ENCODE measurements at places on chromosomes 16 and 17. TPM values are rescaled to one million over a fixed set of nuclear protein-coding genes. Genes with fewer than 3 reads are reported as not detected.
A peak's percentile ranks its signal among the peaks of the same experiment; 100 is the strongest.

- no peak for DNase-seq
Observed at GRCh38 chr17:5000237-5000639, 2.5 kb downstream of the KIF1C start.

DNA sequence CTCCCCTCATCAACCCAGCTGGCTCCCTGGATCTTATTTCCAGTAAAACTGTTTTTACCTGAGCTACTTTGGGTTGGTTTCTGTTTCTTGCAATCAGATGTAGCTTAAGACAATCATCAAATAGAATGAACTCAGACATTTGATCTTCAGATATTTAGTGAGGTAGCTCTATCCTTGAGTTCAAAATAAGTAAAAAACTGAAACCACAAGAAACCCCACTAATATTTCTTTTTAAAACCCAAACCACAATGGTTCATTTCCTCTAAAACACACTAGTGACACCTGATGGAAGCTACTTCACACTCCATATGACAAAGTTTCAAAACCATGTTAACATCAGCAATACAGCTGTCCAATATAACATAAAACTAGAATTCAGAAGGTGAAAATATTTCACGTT lies 37.8 kb downstream of the CACNG1 start:
- no peak for DNase-seq

- no peak for DNase-seq
Observed at GRCh38 chr17:1229349-1229899, 40.8 kb upstream of the BHLHA9 start.

- DNase-seq: no peak
Observed at GRCh38 chr17:81239714-81240555, 817 bp downstream of the NDUFAF8 start.

DNA sequence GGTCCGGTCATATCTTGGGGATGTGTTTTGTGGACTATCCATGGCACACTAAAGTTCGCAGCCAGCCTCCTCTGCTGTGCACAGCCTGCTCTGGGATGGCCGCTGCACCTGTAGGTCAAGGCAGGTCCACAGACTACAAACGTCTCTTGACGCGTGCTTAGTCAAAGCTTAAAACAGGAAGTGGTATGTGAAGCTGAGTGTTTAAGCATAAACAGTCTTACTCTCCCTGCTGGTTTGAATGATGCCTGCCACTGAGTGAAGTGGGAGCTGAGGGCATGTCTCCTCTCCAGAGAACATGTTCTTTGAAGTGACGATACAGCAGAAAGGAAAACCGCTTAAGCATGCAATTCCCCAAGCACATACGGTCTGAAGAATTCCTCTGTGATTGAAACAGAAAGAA lies 365.6 kb downstream of the SLC39A11 start:
- DNase-seq: no peak

- no peak for DNase-seq
Observed at GRCh38 chr16:86578061-86578599, at the start of gene FOXL1. Gene FOXL1 (plus strand): TSS chr16:86578549. CDS start chr16:86578724, 175 bp downstream.

- DNase-seq: no peak
Observed at GRCh38 chr16:57004387-57005250, 15.3 kb downstream of the NLRC5 start.

GRCh38 chr16:24346734-24347133 lies 90.6 kb downstream of the CACNG3 start:
- no peak for DNase-seq

Gene ETV4
- 7.2 TPM for total RNA-seq

Gene UTS2R
- not detected for total RNA-seq

- no peak for DNase-seq
Observed at GRCh38 chr16:63816276-63816675, 1305.6 kb downstream of the CDH11 start.

Gene GPR142
- not detected for total RNA-seq

Gene P2RX1
- not detected for total RNA-seq

Gene CRISPLD2
- total RNA-seq: 0.13 TPM

Gene FADS6
- not detected for total RNA-seq

Gene USH1G
- not detected for total RNA-seq

Gene TBC1D3E
- not detected for total RNA-seq

Gene CCL7
- total RNA-seq: 0.13 TPM

GRCh38 chr16:3187798-3188674 lies at the start of gene OR1F1:
Gene OR1F1 (plus strand): TSS chr16:3188204.
- no peak for DNase-seq

GRCh38 chr16:10362077-10362863 lies 23.6 kb upstream of the ATF7IP2 start:
- DNase-seq: no peak

GRCh38 chr17:12330456-12330855 lies 309.8 kb downstream of the MAP2K4 start:
- DNase-seq: no peak

DNA sequence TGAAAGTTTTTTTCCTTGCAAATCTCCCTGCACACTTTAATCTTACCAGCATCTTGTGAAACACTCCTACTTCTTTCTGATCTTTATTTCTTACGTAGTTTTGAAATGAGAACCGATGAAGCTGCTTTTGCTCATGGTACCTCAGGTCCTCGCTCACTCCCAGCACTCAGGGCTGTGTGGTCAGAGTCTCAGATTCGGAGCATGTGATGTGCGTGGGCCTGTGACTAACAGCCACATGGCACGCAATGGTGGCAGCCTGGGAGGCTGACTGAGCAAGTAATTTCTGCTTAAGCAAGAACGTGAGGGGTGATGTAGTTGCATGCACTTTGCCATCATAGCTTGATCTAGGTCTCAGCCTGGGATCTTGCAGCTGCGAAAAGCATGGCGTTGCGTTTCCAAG lies 624.3 kb downstream of the MAF start:
- DNase-seq: no peak

GRCh38 chr16:50599494-50599893 lies 51.3 kb downstream of the NKD1 start:
- DNase-seq: no peak

DNA sequence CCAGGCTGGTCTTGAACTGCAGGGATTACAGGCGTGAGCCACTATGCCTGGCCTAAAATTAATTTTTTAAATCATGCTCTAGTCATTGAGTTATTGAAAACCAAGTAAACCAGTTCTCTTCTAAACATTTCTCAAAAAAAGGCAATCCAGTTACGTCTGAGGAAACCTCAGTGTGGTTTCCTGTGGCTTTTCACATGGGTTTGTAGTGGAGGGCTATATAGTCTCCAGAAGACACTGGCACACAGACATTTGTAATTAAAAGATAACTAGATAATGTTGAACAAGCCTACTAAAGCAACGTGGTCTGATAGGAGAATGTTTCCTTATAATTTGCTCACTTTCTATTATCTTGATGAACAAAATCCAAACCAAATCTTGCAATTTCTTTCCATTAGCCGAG lies 5.2 kb upstream of the TOB1 start:
- no peak for DNase-seq

GRCh38 chr17:77700165-77700881 lies 258.2 kb upstream of the TNRC6C start:
- DNase-seq: no peak

GRCh38 chr16:55539488-55539887 lies 27.0 kb upstream of the CAPNS2 start:
- no peak for DNase-seq

Gene ABCA6
- total RNA-seq: 2.2 TPM

Gene RNF43
- not detected for total RNA-seq

Gene TLCD2
- total RNA-seq: 1.4 TPM

DNA sequence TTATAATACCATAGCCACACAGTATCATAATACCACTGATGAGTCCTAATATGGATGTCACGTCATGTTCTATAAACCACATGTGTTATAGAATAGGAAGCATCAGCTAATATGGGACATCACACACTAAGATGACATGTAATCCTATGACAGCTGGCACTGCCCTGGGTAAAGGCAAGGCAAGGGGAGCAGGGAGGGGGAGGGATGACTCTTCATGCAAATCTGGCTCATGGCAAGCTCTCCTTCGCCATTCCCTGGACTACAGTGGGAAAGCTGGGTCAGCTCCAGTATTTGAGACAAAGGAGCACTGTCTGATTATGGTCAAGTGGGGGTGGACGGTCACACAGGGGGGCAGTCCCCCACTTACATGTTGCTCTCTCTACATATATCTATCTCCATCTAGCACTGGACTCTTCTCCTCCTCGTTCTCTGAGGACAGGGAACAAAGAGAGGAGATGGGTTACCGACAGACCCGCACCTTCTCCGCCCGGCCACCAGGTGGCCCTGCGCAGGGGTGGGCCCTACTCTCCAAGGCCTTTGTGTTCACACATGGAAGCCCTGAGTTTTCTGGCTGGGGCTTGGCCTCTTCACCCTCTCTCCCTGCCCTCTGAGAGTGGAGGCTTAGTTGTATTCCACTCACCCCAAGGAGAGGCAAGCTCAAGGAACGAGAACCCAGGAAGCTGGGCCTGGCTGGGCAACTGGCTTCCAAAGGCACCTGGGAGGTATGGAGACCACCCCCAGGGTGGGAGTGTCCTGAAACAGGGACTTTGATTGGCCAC lies 23.4 kb upstream of the MPO start:
- no peak for DNase-seq

DNA sequence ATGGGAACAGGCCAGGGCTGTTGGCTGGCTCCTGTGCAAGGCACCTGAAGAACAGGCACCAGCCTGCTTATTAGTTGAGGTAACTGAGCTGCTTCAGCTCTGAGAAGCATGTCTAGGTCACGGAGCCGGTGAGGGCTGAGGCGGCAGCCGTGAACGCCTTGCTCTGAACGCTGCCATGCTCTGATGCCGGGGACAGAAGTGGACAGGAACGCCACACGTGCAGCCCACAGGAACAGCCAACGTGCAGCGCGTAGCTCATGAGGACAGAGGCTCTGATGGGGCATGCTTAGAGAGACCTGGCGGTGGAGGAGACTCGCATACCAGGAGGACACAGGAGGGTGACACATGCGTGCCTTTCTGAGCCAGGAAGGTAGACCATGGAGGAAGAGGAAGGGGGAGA lies 25.6 kb downstream of the USP22 start:
- no peak for DNase-seq

GRCh38 chr16:2159175-2159838 lies 3.7 kb downstream of the TRAF7 start:
- peak; percentile 74 for DNase-seq

DNA sequence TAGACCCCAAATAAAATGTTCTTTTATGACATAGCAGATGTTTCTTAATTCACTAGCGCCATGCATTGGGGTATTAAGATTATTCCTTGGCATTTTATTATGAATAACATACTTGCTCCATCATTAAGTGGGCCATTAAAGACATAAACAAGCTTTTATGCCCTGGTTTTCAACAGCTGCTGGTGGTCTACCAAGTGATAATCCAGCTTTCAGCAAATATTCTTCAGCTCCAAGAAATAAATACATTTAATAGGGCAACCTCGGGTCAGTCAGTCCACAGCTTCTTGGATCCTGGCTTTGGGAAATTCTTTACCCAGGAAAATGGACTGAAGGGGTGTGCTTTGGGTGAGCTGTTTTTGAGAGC lies 217.3 kb upstream of the IRX3 start:
- DNase-seq: no peak

GRCh38 chr16:67928561-67929364 lies 2.9 kb downstream of the CTRL start:
- peak; percentile 54 for DNase-seq

Gene ST6GALNAC2
- 0.25 TPM for total RNA-seq

DNA sequence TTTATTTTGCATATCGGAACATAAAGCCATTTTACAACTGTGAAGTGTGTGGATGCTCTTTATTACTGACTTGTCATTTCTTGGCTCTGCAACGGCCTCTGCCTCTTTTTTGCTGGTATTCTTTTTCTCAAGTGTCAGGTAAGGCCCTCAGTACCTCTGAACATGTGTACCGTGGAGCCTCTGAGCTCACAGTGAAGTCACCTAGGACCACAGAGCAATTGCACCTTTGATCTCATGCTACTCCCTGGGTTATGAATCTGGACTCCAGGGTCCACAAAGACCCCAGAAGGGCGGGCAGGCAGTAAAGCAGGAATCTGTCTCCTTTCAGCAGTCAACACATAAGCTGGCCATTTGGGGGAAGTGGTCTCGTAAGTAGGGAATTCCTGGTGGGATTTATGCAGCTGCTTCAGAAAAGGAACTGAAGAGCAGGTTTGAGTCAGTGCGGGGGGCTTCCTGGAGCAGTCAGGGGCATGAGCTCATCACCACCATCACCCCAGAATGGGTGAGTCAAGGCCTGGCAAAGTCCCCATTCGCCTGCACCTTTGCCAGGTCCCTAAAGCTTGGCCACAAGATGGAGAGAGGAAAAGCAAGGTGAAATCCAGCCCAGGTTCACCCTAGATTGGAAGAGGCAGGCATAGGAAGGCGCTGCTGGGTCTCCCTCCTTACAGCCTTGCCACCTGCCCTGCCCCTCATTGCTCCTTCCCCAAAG lies 33.0 kb downstream of the TBX4 start:
- no peak for DNase-seq

Gene RFFL
- total RNA-seq: 6.0 TPM

DNA sequence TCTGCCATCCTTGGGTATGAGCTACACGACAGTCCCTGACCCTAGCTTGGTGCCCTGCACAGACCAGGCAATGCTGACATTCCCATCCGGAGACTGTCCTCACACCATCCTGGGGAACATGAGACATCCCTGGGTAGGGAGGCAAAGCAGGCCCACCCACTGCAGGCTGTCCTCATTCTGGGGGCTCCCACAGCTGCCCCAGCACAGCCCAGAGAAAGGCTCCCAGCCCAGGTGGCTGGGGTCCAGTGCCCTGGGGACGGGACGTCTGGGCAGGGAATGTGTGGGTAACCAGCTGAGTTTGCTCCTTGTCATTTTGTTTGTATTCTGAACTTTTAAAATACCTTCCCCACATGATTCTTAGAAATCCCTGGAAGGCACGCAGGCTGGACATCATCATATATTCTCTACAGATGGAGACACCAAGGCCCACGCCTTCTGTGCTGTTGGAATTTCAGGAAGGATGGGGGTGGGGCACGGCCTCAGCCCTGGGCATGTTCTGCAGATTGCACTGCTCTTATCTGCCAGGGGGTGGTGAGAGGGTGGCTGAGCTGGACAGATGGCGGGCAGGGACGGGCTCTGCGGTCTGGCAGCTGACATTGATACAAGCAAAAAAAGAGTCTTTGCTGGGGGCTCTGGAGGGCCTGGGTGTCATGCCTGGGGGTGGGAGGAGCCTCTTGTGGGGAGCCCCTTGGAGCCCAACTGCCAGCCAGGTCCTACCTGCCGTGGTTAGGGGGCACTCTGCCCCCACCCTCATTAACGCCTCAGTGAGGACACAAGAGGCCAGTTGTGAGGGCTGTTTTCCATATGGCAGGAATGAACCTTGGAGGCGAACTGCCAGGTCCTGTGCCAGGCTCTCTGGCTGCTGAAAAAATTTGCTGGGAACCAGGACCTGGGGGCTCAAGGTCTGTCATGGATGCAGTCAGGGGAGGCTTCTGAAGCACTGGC lies 28.4 kb downstream of the LRRC75A start:
- DNase-seq: peak; percentile 67

GRCh38 chr16:54287131-54288029 lies 793 bp upstream of the IRX3 start:
- DNase-seq: no peak

GRCh38 chr16:83159049-83159448 lies 532.3 kb downstream of the CDH13 start:
- no peak for DNase-seq

DNA sequence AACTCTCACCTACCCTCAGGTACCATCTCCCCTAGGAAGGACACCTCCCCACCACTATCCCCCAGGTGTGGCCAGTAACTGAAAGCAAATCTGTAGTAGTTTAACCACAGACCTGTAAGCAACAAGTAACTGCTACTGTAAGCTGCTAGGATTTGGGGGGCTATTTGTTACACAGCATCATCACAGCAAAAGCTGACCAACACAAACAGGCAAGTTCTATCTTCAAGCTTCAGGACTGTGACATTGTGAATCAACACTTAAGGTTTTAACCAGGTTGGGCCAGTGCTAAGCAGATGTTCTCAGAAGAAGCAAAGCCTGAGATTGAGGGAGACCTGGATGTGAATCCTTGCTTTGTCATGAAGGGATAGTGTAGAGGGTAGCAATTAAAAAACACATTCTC lies 47.0 kb downstream of the ABCC6 start:
- DNase-seq: no peak
